ENCODE measurements at places on chromosomes 16 and 17.
A peak's percentile ranks its signal among the peaks of the same experiment; 100 is the strongest.

- DNase-seq, result no peak
These were observed 12.2 kb upstream of the CLDN9 start for GRCh38 chr16:3000540-3000939.

DNA sequence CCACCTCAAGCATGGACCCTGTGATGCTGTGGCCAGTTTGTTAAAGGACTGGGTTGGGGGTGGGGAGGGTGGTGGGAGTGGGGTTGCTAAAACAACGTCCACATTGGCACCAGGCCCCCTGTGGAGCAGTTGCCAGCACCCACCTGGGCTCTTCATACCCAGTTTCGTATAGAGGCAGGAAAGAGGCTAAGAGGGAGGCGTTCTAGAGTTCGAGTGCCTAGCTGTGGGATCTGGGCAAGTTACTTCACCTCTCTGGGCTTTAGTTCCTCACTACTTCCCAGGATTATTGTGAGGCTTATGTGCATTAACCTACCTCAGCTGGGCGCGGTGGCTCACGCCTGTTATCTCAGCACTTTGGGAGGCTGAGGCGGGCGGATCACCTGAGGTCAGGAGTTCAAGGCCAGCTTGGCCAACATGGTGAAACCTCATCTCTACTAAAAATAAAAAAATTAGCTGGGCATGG is 1.4 kb downstream of the MFAP4 start:
- no peak for DNase-seq

DNA sequence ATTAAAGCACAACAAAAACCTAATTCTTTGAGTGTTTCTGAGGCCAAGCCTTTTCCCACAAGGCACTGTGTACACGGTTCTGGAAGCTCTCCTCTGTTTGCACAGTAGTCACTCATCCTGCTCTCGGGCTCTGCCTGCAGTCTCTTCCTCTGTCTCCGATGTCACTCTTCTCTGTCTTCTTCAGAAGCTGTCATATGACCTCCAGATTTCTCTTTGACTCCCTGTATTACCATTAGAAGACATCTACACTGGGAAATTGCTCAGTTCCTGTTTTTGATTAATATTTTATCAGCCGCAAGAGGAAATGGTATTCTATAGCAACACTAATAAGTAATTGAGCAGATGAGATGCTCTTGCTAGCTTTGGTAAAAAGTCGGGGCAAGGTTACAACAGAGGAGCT is 422.9 kb downstream of the WWOX start:
- DNase-seq, result no peak

- no peak for DNase-seq
These were observed 555 bp downstream of the NUP88 start for GRCh38 chr17:5418858-5419355.

- DNase-seq, result no peak
These were observed 17.0 kb upstream of the IRX3 start for GRCh38 chr16:54303613-54304012.

- DNase-seq, result peak; percentile 34
These were observed 8.5 kb upstream of the SSTR2 start for GRCh38 chr17:73156166-73156840.

- DNase-seq, result no peak
These were observed 12.8 kb upstream of the CBFB start for GRCh38 chr16:67016143-67016542.

DNA sequence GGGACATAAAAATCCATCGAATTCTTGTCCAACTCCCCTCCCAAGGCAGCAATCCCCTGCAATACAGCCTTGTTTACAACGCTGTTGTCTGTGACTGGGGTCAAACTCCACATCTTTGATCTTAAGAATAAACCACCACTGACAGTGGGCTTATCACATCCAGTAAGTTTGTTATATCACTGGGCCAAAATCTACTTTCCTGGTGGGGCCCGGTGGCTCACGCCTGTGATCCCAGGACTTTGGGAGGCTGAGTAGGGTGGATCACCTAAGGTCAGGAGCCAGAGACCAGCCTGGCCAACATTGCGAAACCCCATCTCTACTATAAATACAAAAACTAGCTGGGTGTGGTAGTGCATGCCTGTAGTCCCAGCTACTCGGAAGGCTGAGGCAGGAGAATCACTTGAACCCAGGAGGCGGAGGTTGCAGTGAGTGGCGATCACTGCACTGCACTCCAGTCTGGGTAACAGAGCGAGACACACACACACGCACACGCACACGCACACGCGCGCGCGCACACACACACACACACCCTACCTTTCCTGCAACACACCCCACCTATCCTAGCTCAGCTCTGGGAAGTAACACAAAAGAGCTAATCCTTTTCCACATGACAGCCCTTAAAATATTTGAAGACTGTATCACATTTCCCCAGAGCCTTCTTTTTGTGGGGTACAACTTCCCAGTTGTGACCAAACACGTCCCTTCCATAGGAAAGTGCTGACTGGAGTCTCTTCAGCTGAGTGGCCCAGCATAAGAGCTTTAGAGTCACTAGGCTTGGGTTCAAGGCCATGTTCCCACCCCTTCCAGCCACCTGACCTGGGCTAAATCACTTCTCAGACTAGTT is 20.9 kb upstream of the ABCC1 start:
- DNase-seq, result no peak

DNA sequence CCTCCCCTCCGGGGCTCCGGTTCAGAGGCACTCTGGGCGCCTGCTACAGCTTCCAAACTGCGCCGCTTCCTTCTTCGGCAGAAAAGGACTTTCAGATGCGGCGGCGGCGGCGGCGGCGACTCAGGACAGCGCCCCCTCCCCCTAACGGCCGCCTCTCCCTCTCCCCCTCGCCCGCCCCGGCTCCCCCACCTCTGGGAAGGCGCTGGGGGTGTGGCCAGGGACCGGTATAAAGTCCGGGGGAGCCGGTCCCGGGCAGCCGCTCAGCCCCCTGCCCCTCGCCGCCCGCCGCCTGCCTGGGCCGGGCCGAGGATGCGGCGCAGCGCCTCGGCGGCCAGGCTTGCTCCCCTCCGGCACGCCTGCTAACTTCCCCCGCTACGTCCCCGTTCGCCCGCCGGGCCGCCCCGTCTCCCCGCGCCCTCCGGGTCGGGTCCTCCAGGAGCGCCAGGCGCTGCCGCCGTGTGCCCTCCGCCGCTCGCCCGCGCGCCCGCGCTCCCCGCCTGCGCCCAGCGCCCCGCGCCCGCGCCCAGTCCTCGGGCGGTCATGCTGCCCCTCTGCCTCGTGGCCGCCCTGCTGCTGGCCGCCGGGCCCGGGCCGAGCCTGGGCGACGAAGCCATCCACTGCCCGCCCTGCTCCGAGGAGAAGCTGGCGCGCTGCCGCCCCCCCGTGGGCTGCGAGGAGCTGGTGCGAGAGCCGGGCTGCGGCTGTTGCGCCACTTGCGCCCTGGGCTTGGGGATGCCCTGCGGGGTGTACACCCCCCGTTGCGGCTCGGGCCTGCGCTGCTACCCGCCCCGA is at the start of gene IGFBP4:
Gene IGFBP4, plus strand, starts transcription at position 255 of the 792 bp plus-strand sequence. Its CDS starts 286 bp downstream, at position 541.
- DNase-seq, result no peak

- no peak for DNase-seq
These were observed 207.3 kb downstream of the KIF2B start for GRCh38 chr17:54029986-54030385.

GRCh38 chr16:29987371-29988085 is 7.9 kb downstream of the HIRIP3 start:
- DNase-seq, result no peak

Measured in fibroblast of the conjunctiva (primary cell).